ENCODE measurements at places on chromosomes 16 and 17.

DNA sequence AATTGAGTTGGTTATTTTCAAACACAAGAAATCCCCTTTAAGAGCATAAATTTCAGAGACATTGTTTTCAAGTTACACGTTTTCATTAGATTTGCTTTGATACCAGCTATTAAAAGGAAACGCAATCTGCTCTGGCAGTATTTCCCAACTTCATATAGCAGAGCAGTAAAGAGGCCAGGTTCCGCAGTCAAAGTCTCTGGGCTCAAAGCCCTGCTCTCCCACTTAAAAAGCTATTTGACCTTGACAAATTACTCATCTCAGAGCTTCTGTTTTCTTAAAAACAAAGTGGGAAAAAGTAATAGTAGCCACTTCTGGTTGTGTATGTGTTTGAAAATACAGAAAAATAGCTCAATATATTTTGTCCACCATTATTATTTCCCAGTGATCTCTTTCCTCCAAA lies 89.7 kb upstream of the CDYL2 start:
- H3K4me1 ChIP-seq: no peaks in the 10 kb centered on the region
- DNase-seq: no peak
- H3K27me3 ChIP-seq: no peaks in the 10 kb centered on the region
- no peaks in the 10 kb centered on the region for H3K36me3 ChIP-seq
- H3K4me3 ChIP-seq: no peak overlapping the region
- no peak overlapping the region for H3K27ac ChIP-seq

GRCh38 chr17:35006961-35007360 lies 26.6 kb downstream of the LIG3 start:
- no peaks in the 10 kb centered on the region for H3K4me1 ChIP-seq
- H3K27me3 ChIP-seq: no peaks in the 10 kb centered on the region
- H3K36me3 ChIP-seq: peaks cover 31% of the 10 kb centered on the region
- H3K27ac ChIP-seq: no peak overlapping the region
- H3K4me3 ChIP-seq: no peak overlapping the region

- no peaks in the 10 kb centered on the region for H3K36me3 ChIP-seq
- DNase-seq: peak; percentile 38
- no peak overlapping the region for H3K27ac ChIP-seq
- H3K4me3 ChIP-seq: no peak overlapping the region
- no peaks in the 10 kb centered on the region for H3K4me1 ChIP-seq
Measured at GRCh38 chr16:89009343-89010209, 32.6 kb upstream of the CBFA2T3 start.

GRCh38 chr16:17622366-17622765 lies 151.6 kb upstream of the XYLT1 start:
- no peak for DNase-seq
- H3K36me3 ChIP-seq: no peaks in the 10 kb centered on the region
- H3K4me1 ChIP-seq: no peaks in the 10 kb centered on the region
- no peaks in the 10 kb centered on the region for H3K27me3 ChIP-seq
- H3K4me3 ChIP-seq: no peak overlapping the region

GRCh38 chr16:77955127-77955526 lies 67.2 kb upstream of the CLEC3A start:
- no peak for DNase-seq
- no peaks in the 10 kb centered on the region for H3K4me1 ChIP-seq
- H3K4me3 ChIP-seq: no peak overlapping the region
- no peak overlapping the region for H3K27ac ChIP-seq

DNA sequence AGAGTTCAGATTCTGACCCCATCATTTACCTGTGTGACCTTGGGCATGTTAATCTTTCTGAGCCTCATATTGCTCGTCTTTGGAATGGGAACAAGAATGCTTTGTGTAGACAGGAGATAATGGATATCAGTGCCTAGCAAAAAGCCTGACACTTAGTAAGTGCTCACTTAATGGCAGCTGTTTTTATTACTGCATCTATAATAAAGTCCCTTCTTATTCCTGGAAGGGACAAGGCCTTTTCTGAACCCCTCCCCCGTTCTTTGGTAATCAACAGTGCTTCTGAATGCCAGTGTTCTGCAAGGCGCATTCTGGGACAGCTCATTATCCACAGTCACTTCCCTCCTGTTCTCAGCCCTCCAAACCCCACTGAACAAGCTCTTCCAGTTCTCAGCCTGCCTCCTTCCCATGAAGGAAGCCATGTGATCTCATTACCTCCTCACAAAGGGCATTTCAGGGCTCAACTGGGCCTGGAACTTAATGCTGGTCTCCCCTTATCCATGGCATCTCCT lies 25.1 kb upstream of the SUPT4H1 start:
- H3K27me3 ChIP-seq: no peaks in the 10 kb centered on the region
- H3K36me3 ChIP-seq: no peaks in the 10 kb centered on the region
- H3K4me3 ChIP-seq: no peak overlapping the region

DNA sequence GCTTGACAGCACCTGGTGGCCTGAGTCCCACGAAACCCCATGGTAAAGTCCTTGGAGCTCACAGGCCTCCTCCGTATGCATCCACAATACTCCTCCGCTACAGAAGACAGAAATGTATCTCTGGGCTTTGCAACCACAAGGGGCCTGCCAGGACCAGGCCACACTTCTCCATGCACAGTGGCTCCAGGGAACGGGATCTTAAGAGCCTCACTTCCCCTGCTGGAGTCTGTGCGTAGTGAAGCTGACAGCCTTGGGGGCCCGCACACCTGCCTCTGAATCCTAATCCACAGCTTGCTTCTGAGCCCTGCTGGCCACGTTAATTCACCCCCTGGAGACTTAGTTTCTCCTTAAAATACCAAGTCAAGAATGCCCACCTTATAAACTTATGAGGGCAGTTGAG lies 125.7 kb downstream of the COPRS start:
- H3K27me3 ChIP-seq: no peaks in the 10 kb centered on the region
- H3K36me3 ChIP-seq: no peaks in the 10 kb centered on the region
- no peaks in the 10 kb centered on the region for H3K4me1 ChIP-seq
- no peak overlapping the region for H3K27ac ChIP-seq
- no peak overlapping the region for H3K4me3 ChIP-seq

Data from CD4-positive, alpha-beta memory T cell (primary cell).